ENCODE measurements at places on chromosomes 6 and 20.

- peak; percentile 9 for DNase-seq
Measured at GRCh38 chr6:128138694-128139093, 237.8 kb upstream of the THEMIS start.

DNA sequence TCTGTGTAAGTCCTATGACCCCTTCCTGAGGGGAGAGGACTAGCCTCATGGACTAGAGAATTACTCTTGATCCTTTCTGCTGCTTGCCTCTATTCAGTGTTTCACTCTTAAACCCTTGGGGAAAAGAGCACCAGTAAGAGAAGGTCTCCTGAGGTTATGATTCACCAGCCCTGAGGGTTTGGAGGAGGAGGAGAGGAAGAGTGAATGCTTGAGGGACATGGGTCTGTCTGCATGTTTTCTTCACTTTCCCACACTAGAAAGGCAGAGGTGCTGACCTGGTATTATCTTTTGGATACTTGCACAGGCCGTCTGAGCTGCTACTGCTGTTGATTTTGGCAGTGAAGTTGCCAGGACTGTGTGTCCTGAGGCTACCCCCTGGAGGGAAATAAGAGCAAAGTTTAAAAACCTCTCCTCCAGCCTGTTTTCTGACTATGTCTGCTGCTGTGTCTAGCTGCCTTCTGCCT is 78.3 kb downstream of the CD109 start:
- DNase-seq: no peak

GRCh38 chr20:18739751-18740166 is 73.8 kb upstream of the SCP2D1 start:
- DNase-seq: no peak

- no peak for DNase-seq
Measured at GRCh38 chr6:39365281-39366074, 43.0 kb upstream of the KCNK16 start.

DNA sequence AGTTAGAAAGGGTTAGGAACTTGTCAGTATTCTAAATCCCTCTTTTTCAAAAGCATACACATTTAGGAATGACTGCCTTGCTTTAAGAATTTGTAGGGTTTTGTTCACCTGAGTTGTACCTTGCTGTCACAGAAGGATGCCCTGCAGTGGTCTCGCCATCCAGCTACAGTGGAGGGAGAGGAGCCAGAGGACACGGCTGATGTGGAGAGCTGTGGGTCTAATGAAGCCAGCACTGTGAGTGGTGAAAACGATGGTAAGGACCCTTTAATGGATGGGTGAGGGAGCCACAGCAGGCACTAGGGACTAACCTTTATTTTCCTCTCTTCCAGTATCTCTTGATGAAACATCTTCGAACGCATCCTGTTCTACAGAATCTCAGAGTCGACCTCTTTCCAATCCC is 69.9 kb downstream of the ASXL1 start:
- DNase-seq: no peak

DNA sequence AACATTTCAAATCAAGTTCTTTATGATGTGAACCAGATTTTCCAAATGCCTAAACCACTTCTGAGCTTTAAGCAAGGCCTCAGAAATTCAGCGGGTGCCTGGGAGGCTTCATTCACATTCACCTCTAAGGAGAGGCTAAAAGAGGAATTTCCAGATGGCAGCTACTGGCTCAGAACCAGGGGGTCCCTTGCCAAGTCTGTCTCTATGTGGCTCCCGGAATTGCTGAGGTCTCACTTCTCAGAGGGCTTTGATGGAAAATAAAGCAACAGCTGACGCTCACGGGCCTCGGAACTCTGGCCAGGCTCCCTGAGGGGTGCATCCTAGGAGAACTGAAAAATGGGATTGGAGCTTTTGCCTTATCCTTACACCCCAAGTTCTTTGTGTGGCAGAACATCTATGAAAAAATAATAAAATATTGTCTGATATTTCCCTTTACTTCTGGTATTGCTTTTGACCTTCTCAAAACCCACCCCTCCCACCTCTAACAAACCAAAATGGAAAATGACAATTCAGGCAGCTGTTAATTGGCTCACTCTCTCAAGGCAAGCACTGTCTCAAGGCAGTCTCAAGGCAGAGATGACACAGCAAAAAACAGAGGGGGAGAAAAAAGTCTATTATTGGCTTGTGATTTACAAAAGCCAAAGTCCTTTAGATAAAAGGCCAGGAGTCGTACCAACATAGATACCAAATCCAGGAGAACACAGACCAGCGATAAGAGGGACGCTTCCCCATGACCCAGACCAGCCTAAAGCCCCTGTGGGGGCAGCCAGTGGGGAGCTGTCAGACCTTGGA is 21.8 kb upstream of the LRRN4 start:
- no peak for DNase-seq

DNA sequence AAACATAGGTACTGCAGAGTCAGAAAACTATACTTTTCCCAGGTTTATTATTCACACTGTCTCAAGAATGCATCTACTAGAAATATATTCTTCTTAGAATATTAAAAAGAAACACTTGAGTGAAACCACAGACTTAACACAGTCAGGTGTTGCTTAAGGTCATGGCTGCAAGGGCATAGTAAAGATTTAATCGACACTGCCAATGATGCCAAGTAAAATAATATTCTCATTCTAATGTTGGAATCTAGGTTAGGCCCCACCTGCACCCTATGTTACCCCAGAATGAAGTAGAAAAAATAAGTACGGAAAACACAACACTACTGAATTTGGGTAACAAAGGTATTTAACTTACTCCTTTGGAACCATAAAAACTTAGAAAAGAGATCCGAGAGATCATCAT is 155.0 kb downstream of the RALGAPA2 start:
- DNase-seq: no peak

GRCh38 chr6:55560290-55560885 is 18.6 kb downstream of the HMGCLL1 start:
- DNase-seq: no peak

GRCh38 chr6:53048431-53049195 is 16.6 kb upstream of the FBXO9 start:
- no peak for DNase-seq

DNA sequence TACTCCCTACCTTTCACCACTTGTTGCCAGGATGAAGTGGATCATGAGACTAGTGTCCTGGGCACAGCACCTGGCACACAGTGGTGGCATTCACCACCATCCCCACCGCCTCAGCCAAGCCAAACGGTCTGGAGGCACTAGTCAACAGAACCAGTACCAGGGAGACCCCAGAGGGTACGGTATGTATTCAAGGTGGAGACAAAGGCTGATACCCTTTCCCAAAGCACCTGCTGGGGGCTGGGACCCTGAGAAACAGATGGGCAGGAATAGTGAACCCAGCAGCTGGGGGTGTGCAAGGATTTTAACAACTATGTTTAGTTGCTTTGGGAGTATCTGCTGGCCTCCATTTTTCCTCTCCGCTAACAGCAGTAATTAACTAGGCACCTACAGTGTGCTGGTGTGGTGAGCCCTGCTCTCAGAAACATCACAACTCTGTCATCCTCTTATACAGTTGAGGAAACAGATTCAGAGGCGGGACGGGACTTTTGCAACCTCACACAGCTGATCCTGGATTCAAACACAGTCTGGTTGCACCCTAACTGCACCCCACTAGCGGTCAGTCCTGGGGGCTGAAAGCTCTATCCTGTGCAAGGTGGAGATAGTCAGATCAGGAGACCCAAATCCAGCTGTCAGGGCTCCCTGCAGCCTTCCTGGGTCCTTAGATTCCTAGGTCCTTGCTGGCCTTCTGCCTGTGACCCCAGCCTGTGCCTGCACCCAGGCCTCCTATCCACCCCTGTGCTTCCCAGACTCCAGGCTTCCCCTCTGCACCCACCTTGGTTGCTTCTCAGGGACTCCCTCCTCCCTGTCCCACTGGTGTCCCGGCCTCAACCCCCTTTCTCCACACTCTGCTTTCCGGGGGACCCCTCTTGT is 1.2 kb downstream of the SNTA1 start:
- DNase-seq: no peak

DNA sequence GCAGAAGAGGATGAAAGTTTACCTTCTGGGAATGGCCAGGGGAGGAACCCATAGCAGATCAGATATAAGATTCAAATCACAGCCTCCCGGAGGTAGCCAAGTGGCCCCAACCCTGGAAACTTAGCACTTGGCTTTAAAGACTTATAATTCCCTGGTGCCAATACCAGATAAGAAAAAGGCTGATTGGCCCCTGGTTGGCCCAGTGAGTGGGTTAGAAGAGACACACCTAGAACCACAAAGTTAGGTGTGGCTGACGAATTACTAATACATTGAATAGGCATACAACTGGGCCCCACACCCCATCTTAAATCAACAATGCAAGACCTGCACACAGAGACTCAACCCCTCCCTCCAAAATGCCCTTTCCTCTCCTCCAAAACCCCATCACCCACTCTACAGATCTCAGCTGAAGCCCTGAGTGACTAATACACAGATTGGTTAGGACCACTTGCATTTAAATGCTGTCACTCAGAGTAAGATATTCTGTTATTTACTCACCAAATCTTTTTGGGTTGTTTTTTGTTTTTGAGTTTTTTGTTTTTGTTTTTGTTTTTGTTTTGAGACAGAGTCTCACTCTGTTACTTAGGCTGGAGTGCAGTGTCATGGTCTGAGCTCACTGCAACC is 315.4 kb upstream of the JARID2 start:
- DNase-seq: no peak

DNA sequence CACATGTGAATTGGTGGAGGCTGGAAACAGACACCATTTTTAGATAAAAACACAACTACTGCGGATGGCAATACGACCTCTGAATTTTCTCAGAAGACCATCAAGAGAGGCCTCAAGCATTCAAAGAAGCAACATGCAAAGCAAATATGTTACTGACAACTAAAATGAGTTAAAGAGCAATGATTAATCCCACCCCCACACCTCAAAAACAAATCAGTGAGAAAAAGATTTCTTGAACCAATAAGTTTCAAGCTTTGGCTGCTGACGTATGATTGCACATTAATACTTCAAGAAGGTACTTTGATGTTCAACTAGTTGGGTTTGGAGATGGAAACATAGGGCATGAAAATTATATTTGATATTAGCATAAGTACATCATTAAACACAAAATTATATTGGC is 982 bp downstream of the MMUT start:
- DNase-seq: no peak

Data from BE2C (cell line).